Epithelial cell of proximal tubule (primary cell): ENCODE measurements at places on chromosomes 12 and 14. TPM values are rescaled to one million over a fixed set of nuclear protein-coding genes. Genes with fewer than 3 reads are reported as not detected.

The PPP1R3E gene
- total RNA-seq: 1.5 and 1.6 TPM in 2 replicates

The PPP1R36 gene
- total RNA-seq: 0.12 and 1.8 TPM in 2 replicates

The MGP gene
- 0.72 and 9.3 TPM in 2 replicates for total RNA-seq

The LRP6 gene
- 9.3 and 23.8 TPM in 2 replicates for total RNA-seq

The TDRD9 gene
- total RNA-seq: 0.29 and 2.7 TPM in 2 replicates

The POLE2 gene
- 22.0 and 36.1 TPM in 2 replicates for total RNA-seq

The CD69 gene
- 0.12 and 1.4 TPM in 2 replicates for total RNA-seq

The E2F7 gene
- 20.5 and 22.1 TPM in 2 replicates for total RNA-seq

The ACOT6 gene
- 0.07 TPM in 1 of 2 replicates, not detected in the other for total RNA-seq

The ESPL1 gene
- total RNA-seq: 32.0 and 40.1 TPM in 2 replicates

The INHBE gene
- 0.29 TPM in 1 of 2 replicates, not detected in the other for total RNA-seq

The HPD gene
- total RNA-seq: 0.12 TPM in 1 of 2 replicates, not detected in the other

DNA sequence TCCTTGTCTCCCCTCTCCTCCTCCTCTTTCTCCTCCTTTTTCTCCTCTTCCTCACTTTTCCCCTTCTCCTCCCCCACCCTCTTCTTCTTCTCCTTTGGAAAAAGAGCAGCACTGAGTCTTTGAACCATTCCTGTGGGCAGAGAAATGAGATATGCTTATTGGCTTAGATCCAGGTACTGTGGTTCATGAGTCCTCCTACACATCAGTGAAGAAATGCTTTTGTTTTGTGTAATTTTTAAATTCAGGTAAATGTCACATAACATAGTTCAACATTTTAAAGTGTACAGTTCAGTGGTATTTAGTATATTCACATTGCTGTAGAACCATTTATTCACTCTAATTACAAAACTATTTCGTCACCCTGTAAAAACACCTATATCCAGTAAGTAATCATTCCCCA, 402.1 kb downstream of the AACS start:
- no peak for DNase-seq

GRCh38 chr12:113850309-113851056, 115.6 kb downstream of the RBM19 start:
- no peak for DNase-seq

- DNase-seq: no peak
Measured at GRCh38 chr12:39946361-39947280, 159.3 kb downstream of the SLC2A13 start.

DNA sequence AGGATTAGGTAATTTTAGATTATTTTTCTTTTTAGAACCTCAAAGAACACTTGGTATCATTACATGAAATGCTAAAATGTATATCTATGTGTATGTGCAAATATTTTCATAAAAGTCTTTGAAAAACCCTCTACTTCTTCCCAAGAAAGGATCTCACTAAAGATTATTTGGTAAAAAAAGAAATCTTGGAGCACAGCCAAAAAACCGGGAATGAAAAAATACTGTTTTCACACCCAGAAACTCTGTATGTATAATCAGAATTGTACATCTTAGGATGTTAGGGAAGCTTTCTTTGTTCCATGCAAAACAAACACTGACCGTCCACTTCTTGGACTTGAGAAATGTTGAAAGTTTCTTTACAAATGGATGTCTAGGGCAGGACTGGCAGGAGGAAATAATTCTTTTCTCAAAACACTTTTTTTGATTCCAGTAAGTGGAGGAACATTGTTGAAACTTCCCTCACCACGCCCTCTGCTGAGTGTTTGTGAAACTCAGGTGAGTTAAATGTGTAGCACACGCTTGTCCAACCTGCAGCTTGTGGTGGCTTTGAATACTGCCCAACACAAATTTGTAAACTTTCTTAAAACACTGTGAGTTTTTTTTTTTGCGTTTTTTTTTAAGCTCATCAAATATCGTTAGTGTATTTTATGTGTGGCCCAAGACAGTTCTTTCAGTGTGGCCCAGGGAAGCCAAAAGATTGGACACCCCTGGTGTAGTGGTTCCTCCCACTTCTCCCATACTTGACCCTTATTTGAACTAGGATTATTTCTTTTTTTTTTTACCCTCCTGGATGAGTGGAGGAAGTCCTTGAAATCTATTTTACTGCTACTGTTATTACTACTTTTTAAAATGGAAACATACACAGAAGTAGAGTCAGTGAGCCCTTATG, 26.6 kb downstream of the FBXO34 start:
- no peak for DNase-seq

GRCh38 chr14:105647784-105648608, 121.6 kb downstream of the TMEM121 start:
- no peak for DNase-seq

GRCh38 chr12:62537551-62537950, 70.9 kb downstream of the MON2 start:
- DNase-seq: no peak

- no peak for DNase-seq
Measured at GRCh38 chr12:119949145-119949544, 39.9 kb upstream of the BICDL1 start.

DNA sequence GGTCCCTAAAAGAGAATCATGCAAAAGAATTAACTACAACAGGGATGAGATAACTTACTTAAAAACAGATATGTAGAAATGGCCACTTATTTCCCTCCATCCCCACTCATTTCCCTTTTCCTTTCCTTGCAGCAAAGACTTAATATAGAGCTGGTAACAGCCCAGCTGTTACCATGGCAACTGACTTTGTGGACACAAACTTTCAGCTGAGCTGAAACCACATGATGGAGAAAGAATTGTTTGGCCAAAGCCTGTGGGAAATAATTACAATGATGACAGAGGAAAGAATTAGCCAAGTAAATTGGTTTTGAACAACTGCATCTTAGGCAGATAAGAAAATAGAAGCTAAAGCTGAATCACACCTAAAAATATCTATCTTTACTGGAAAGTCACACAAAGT, 364.9 kb downstream of the GALC start:
- peak; percentile 23 for DNase-seq

- no peak for DNase-seq
Measured at GRCh38 chr12:65593239-65593701, 231.0 kb upstream of the HMGA2 start.

- DNase-seq: no peak
Measured at GRCh38 chr12:29447285-29447975, 50.1 kb downstream of the OVCH1 start.

DNA sequence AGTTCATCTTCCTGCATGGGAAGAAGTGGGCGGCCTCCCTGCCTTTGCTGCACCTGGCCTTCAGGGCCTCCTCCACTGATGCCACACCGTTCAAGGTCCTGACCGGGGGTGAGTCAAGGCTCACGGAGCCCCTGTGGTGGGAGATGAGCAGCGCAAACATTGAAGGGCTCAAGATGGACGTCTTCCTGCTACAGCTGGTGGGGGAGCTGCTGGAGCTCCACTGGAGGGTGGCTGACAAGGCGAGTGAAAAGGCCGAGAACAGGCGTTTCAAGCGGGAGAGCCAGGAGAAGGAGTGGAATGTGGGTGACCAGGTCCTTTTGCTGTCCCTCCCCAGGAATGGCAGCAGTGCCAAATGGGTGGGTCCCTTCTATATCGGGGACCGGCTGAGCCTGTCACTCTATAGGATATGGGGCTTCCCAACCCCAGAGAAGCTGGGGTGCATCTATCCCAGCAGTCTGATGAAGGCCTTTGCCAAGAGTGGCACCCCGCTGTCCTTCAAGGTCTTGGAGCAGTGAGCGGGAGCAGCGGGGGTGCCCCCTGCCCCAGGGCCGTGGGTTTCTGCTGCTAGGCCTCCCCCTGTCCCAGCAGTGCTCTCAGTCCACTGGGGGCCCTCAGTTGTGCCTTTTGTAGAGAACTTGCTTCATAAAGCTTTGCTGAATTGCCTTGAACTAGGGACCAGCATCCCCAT, 12.4 kb downstream of the CBLN3 start:
- no peak for DNase-seq

- DNase-seq: no peak
Measured at GRCh38 chr14:28765831-28766468, 637 bp upstream of the FOXG1 start.

DNA sequence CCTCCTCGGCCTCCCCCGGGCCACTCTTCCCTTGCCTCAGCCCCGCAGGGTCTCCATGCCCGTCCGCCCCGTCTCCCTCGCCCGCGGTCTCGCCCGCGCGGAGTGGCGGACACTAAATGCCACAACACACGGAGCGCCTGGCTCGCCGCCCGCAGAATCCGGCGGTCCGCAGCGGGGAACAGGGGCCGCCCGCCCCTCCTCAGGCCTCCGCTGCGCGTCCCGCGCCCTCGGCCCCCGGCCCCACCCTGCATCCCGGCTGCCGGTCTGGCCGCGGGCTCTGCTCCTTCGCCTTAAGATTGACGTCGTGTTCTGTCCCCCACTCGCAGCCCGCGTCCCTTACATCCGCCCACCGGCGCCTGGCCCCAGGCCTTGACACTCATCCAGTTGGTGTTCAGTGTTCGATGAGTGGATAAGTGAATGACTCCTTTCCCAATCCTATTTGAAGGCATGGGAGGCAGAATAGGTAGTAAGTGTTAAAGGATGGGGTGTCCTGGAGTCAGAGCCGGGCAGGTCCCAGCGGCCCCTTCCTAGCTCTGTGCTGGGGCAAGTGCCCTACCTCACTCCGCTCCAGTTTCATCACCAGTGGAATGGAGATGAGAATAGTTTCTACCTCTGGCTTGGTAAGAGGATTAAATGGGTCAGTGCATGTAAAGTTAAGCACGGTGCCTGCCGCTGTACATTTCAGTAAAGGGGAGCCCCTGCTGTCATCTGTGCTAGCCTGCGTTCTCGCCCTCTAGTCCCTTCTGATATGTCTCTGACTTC, 622 bp downstream of the TECPR2 start:
- DNase-seq: no peak

DNA sequence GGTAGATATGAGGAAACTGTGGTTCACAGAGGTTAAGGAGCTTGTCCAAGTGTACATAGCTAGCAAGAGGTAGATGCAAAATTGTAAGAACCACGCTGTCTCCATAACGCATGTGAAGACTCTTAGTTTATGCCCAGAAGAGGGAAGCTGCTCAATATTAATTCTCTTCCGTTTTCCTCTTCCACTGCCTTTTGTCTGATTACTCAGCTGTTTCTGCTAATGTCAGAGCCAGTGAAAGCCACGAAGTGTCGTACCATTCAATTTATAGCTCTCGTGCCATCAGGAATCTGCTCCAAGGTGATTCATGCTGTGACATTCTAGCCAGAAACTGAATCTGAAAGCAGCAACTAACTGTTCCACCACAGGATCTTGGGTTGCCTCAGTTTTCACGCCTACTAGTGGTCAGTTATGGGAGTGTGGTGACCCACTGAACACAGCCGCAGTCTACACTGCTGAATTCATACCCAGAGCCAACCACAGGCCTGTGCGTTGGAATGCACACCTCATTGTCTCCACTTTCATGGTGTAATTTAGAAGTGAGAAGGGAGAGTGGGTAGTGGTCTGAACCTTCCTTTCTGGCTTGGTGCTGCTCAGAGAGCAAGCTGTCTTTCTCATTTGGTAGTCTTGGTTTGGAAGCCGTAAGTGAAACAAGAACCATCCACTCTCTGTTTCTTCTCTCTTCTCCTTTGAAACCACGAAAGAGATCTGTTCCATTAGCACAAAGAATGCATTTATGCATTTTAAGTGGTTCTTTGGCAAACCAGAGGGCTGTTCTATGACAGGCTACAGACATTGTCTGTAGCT, 74.2 kb upstream of the NAP1L1 start:
- peak; percentile 31 for DNase-seq

DNA sequence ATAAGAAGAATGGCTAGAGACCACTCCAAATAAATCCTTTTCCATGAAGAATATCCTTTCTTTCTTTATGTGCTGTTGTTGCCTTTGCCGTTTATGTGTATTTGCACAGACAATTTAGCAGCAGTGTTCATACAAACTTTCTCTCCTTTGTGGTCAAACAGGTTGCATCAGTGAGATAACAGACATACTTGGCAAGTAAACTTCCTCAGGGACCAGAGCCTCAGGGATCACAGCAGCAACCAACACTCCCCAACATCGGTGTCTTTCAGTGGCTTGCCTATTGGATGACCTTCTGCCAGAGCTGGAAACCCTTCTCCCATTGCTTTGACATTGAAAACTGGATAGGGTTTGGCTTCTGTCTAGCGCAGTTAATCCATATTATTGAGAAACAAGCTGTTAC, 252.2 kb downstream of the BTG1 start:
- no peak for DNase-seq

DNA sequence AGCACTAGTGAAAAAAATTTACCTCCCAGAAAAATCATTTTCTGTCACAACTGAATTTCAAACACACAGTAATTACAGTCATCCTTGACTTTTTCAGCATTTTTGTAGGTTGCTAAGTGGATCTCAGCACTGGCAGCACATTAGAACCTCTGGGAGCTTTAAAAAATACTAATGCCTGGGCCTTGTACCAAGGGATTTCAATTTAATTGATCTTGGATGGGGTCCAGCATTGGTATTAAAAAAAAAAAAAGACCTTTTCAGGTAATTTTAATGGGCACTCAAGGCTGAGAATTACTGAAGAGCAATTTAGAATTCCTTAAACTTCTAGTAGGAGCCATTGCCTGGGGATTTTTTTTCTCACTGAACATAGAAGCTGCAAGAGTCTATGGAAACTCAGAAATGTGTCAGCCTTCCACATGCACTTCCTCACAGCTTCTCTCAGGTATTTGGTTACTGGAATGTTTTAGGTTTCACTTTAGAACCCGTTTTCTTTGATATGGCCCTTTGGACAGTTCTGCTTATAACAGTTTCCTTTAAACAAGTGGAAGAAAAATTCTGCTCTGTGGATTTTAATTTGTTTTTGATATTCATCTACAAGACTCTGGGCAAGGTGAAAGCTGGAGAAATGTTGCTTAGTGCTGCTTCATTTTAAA, 88.5 kb upstream of the DACT1 start:
- DNase-seq: no peak

GRCh38 chr14:70094106-70094505, 94.6 kb downstream of the SLC8A3 start:
- no peak for DNase-seq
